Activated CD4-positive, alpha-beta T cell treated with anti-CD3 and anti-CD28 coated beads, Interleukin-2, amount 10 ng/mL, durations not matched to agents 24 days and 14 days (primary cell): ENCODE measurements at places on chromosomes 1 and 21. TPM values are rescaled to one million over a fixed set of nuclear protein-coding genes. Genes with fewer than 3 reads are reported as not detected.

The OR10T2 gene
- not detected in 2 replicates for total RNA-seq

The PLD5 gene
- not detected in 2 replicates for total RNA-seq

The GBP1 gene
- 36.9 and 38.3 TPM in 2 replicates for total RNA-seq

The NBL1 gene
- 51.7 and 54.1 TPM in 2 replicates for total RNA-seq

DNA sequence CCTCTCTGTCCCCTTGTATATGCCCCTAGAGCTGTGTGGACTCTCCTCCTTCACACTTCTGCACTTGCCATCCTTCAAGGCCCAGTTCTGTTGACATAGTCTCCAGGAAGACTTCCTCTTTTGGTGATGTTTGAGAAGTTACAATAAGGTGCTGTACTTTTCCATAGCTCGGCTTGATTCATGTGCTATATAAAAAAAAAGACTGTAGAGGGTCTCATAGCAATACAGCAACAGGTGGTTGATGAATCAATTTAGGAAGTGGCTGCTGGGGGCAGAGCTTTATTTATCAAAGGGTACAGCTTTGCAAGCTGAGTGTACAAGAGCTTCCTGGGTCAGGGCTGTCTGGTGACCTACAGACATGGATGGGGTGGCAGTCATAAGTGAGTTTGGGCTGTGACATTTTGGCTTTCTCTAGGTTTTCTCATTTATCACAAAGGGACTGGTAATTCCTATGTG is 102.7 kb downstream of the RUNX1 start:
- peaks cover 15% of the 10 kb centered on the region for H3K36me3 ChIP-seq
- no peak for DNase-seq
- no peaks in the 10 kb centered on the region for H3K27me3 ChIP-seq
- peaks cover 58% of the 10 kb centered on the region for H3K4me1 ChIP-seq
- H3K4me3 ChIP-seq, result peak overlapping the region; percentile 21

The CR1 gene
- total RNA-seq, result not detected in 2 replicates

GRCh38 chr1:108142773-108143394 is 57.3 kb downstream of the SLC25A24 start:
- H3K36me3 ChIP-seq, result peaks cover 64% of the 10 kb centered on the region
- H3K4me1 ChIP-seq, result no peaks in the 10 kb centered on the region
- H3K27ac ChIP-seq, result no peak overlapping the region

DNA sequence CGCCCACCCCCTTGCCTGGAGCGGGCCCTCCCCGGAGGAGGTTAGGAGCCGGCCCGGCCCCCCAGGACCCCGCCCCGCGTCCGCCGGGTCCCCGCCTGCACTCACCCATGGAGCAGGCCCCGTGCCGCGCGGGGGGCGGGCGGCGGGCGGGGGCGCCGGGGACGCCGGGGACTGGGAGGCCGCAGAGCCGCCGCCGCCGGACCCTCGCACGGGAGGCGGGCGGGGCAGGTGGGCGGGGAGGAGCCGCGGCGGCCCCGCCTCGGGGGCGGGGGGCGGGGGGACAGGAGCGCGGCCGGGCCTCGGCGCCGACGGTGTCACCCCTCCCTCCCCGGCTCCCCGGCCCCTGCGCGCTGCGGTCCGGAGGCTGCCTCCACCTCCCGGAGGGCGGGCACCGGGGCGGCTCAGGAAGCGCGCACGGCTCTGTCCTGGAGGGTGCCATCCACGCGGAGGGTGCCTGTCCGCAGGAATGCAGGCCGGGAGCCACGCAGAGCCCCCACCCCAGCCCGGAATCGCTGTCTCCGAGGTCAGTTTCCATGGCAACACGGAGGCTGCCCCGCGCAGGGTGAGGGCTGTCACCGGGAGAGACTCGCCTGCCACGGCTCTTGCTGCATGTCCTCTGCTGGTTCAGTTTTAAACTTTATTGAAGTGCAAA is 5.9 kb upstream of the PLEKHG5 start:
- peaks cover 28% of the 10 kb centered on the region for H3K27me3 ChIP-seq
- H3K4me1 ChIP-seq, result peaks cover 5% of the 10 kb centered on the region
- peak; percentile 86 for DNase-seq
- H3K4me3 ChIP-seq, result peak overlapping the region; percentile 71
- H3K27ac ChIP-seq, result no peak overlapping the region

- no peak overlapping the region for H3K27ac ChIP-seq
- H3K36me3 ChIP-seq, result no peaks in the 10 kb centered on the region
- peaks cover 33% of the 10 kb centered on the region for H3K27me3 ChIP-seq
Observed at GRCh38 chr1:119680723-119681122, 31.0 kb upstream of the PHGDH start.

- H3K27me3 ChIP-seq, result peaks cover 15% of the 10 kb centered on the region
- no peak overlapping the region for H3K4me3 ChIP-seq
Observed at GRCh38 chr1:205581321-205581980, 50.4 kb downstream of the ELK4 start.

DNA sequence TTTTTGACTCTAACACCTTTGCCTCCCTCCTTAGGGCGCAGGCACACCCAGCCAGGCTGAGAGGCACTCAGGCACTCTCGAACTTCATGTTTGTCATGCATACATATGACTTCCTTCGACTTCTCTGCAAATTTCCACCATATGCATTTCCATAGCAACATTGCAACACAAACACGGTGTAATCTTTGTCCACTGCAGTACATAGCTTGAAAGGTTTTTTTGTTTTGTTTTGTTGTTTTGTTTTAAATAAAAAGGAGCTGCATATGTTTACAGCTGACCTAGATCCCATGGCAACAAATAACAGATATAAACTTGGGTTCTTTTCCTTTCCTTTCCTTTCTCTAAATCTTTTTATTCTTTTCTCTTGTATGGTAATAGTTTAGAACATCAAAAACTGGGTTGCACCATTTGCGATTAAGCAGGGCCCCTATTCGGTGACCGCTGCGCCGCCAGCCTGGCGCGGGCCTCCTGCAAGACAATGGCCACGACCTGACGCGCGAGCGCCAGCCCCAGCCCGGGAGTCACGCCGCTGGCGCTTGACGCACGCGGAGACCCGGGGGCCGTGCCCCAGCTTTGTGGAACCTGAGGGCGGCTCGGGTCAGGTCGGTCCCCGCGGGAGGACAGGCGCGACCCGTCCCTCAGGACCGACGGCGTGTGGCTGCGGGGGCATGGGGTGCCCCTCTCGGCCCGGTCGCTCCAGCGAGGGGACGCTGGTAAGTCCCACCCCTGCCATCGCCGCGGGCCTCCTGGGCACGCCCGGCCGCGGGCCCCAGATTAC is 35.2 kb downstream of the CCN1 start:
- DNase-seq, result no peak
- H3K36me3 ChIP-seq, result peaks cover 3% of the 10 kb centered on the region
- H3K4me3 ChIP-seq, result no peak overlapping the region
- peaks cover 5% of the 10 kb centered on the region for H3K27me3 ChIP-seq
- H3K4me1 ChIP-seq, result no peaks in the 10 kb centered on the region
- H3K27ac ChIP-seq, result no peak overlapping the region

DNA sequence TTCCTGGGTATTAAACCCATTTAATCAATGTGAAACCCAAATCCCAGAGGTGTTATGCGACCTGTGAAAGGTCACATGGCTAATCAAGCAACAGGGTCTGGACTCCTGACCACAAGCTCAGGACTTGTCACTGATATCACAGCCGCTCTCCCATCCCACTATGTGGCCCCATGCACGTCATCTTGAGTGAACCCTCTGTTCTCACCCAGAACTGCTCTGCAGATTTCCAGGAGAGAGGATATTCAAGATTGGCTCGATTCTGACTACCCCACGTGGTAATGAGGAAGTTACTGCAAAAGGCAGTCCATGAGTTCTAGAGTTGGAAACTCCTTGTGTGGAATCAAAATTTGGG is 173.5 kb upstream of the ETV3 start:
- H3K27ac ChIP-seq, result no peak overlapping the region
- H3K36me3 ChIP-seq, result no peaks in the 10 kb centered on the region
- no peak overlapping the region for H3K4me3 ChIP-seq
- DNase-seq, result no peak

The PLA2G2D gene
- not detected in 2 replicates for total RNA-seq

GRCh38 chr1:1407636-1408318 is 684 bp upstream of the MRPL20 start:
- H3K27me3 ChIP-seq, result no peaks in the 10 kb centered on the region
- peak overlapping the region; percentile 96 for H3K4me3 ChIP-seq
- peak; percentile 77 for DNase-seq

The CHIA gene
- not detected in 2 replicates for total RNA-seq

- no peak overlapping the region for H3K4me3 ChIP-seq
- H3K36me3 ChIP-seq, result no peaks in the 10 kb centered on the region
- peaks cover 8% of the 10 kb centered on the region for H3K27me3 ChIP-seq
Observed at GRCh38 chr1:31726715-31727114, 22.9 kb upstream of the COL16A1 start.

DNA sequence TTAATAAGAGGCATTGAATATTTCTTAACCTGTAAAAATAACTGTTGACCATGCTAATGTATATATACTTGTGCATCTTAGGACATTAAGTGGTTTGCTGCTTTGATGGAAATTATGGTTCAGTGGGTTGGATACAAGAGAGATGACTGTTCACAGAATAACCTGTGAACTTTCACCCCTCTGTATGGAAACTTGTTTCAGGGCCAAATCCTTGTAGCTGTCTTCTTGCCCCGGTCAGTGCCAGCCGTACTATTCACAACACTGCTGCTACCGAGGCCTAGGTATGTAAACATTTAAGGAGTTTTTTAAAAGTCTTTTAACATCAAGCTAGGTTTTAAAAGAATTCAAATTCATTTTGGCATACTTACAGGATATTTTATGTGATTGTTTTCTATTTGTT is 16.1 kb downstream of the DONSON start:
- no peak for DNase-seq
- peaks cover 53% of the 10 kb centered on the region for H3K36me3 ChIP-seq
- no peak overlapping the region for H3K27ac ChIP-seq
- no peak overlapping the region for H3K4me3 ChIP-seq
- H3K4me1 ChIP-seq, result peaks cover 12% of the 10 kb centered on the region

- peaks cover 10% of the 10 kb centered on the region for H3K27me3 ChIP-seq
- no peak overlapping the region for H3K4me3 ChIP-seq
- H3K27ac ChIP-seq, result no peak overlapping the region
- H3K36me3 ChIP-seq, result no peaks in the 10 kb centered on the region
- no peak for DNase-seq
Observed at GRCh38 chr1:88175631-88176226, 508.3 kb upstream of the PKN2 start.

The AUNIP gene
- total RNA-seq, result 12.0 and 13.9 TPM in 2 replicates

- peak; percentile 89 for DNase-seq
- H3K27me3 ChIP-seq, result peaks cover 20% of the 10 kb centered on the region
- peaks cover 17% of the 10 kb centered on the region for H3K4me1 ChIP-seq
- peak overlapping the region; percentile 68 for H3K4me3 ChIP-seq
Observed at GRCh38 chr1:35577071-35577998, 4.2 kb downstream of the TFAP2E start.

DNA sequence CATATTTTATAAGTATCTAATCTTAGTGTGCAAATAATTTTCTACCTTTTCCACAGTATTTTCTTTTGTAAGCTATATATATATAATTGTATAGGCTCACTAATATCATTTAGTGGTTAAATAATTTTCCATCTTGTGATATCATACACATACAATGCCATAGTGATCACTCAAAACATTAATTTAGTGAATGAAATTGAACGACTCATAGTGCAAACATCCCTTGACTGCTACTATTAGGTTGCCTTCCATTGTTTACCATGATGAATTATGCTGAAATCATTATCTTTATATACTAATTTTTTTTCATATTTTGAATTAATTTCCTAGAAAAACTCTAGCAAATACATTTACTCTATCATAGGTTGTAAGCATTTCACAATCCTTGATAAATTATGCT is 127.1 kb downstream of the PCNX2 start:
- no peaks in the 10 kb centered on the region for H3K4me1 ChIP-seq
- H3K27ac ChIP-seq, result no peak overlapping the region
- H3K27me3 ChIP-seq, result no peaks in the 10 kb centered on the region
- DNase-seq, result no peak
- peaks cover 53% of the 10 kb centered on the region for H3K36me3 ChIP-seq

The TINAGL1 gene
- not detected in 2 replicates for total RNA-seq

- H3K4me3 ChIP-seq, result no peak overlapping the region
- DNase-seq, result no peak
- H3K36me3 ChIP-seq, result no peaks in the 10 kb centered on the region
- H3K4me1 ChIP-seq, result peaks cover 11% of the 10 kb centered on the region
- H3K27me3 ChIP-seq, result peaks cover 2% of the 10 kb centered on the region
Observed at GRCh38 chr21:31622397-31622796, 37.1 kb upstream of the SOD1 start.

GRCh38 chr1:112264010-112264409 is 132.0 kb upstream of the CTTNBP2NL start:
- no peaks in the 10 kb centered on the region for H3K4me1 ChIP-seq
- DNase-seq, result no peak
- H3K27ac ChIP-seq, result no peak overlapping the region
- H3K36me3 ChIP-seq, result no peaks in the 10 kb centered on the region

The LCE2A gene
- total RNA-seq, result not detected in 2 replicates

DNA sequence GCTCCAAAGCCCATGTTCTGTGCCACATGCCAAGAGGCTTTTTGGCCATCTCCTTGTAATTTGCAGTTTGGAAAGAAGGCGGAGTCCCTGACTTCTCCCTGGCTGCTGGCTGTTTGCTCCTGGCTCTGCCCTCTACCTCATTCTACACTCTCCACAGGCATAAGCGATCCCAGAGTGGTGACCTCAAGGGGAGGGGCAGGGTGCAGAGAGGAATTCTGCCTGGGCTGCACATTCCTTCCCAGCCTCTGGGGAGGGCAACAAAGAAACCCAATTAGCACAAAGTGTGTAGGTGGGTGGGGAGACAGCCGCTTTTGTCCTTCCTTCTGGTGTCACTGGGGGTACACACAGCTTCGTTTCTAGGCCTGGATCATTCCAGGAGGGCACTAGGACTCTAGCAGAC is 95.3 kb downstream of the HIVEP3 start:
- no peak overlapping the region for H3K27ac ChIP-seq
- peaks cover 4% of the 10 kb centered on the region for H3K27me3 ChIP-seq
- H3K4me3 ChIP-seq, result no peak overlapping the region

The UTS2 gene
- total RNA-seq, result not detected in 2 replicates

The PTGFRN gene
- 35.4 and 35.6 TPM in 2 replicates for total RNA-seq

DNA sequence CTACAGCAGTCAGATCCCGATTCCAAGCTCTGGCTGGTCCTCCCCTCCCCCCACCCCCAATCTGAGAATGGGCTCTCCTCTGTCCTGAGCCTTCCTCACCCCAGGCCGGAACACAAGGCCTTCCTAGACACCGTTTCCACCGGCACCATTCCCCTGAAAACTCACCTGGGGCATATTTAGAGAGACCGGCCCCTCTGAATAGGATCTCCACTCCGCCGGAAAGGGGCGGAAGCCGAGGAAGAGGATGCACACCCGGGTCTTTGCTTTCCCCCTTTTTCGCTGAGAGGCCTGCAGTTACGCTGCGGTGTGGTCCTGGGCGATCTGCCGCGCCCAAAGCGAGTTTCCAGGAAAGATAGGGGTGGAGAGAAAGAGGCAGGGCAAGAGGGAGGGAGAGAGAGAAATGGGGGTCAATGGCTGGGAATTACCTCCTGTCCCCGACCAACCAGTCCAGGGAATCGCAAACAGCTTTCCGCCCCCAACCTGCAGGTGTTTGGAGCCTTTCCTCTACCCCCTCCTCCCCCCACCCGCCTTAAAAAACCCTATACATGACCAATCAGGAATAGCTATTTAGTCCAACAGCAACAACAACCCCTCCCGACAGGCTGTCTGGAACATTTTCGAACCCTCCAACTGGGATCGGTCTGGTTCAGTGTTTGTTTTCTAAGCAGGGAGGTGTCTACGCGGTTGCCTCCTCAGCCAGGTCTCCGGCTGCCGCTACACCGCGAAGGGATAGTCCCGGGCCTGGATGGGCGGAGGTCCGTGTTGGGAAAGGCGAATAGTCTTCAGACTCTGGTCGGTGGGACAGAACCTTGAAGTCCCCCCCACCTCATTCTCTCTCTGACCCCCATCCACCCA is 2.8 kb downstream of the TAL1 start:
- DNase-seq, result no peak
- peaks cover 80% of the 10 kb centered on the region for H3K27me3 ChIP-seq
- no peak overlapping the region for H3K27ac ChIP-seq
- H3K4me1 ChIP-seq, result peaks cover 23% of the 10 kb centered on the region
- no peaks in the 10 kb centered on the region for H3K36me3 ChIP-seq

The PANK4 gene
- 55.2 and 56.7 TPM in 2 replicates for total RNA-seq
